ENCODE measurements at places on chromosomes 6 and 20.

- DNase-seq = no peak
Observed at GRCh38 chr6:135385299-135385698, 112.2 kb downstream of the AHI1 start.

DNA sequence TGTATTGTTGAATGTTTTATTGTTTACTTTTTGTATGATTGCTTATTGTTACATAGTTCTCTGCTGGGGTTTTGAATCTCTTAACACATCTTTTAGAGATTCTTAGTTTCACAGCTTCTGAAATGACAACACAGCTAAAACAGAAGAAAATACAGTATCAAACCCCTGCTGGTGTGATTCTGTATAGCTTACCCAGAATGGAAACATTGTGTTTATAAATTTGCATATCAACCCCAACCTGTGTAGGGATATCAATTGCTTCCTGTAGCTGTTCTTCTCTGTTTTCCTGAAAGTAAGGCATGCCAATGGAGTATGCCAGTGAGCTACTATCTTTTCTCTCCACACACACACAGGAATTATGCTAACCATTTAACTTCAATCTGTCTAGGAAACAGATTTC lies 64.3 kb upstream of the ID4 start:
- DNase-seq = no peak

DNA sequence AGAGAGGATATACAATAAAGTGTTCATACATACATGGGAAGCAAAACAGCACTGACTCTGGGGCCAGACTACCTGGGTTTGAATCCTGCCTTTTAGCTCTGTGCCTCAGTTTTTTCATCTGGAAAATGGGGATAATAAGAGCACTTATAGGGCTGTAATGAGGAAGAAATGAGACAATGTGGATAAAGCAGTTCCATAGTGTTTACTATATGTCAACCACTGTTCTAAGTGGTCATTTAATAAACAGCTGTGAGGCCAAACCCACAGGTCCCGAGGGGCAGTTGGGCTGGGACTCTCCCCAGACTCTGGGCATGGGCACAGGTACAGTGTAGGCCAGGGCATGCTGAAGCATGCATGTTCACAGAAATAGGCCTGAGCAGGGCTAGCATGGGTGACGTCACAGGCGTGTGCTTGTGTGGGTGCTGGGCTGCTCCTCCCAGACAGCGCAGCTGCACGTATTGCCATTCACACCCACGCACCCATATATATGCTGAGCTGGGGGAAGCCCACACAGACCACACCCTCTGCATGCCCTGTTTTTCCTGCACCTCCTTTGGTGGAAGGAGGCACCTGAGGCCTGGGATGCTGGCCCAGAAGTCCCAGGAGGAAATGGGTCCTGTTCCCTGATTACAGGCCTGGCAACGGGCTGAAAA lies 3.5 kb upstream of the PLCG1 start:
- peak; percentile 66 for DNase-seq

GRCh38 chr6:155881826-155882526 lies 426.3 kb upstream of the NOX3 start:
- no peak for DNase-seq

- no peak for DNase-seq
Observed at GRCh38 chr6:13718123-13718458, 6.5 kb upstream of the RANBP9 start.

- DNase-seq = no peak
Observed at GRCh38 chr20:16095226-16095625, 478.0 kb downstream of the KIF16B start.

Measured in activated CD4-positive, alpha-beta T cell treated with anti-CD3 and anti-CD28 coated beads, Interleukin-10, Interleukin-2, amounts not matched to agents 100 ng/mL and 50 ng/mL, durations not matched to agents 16 hours and 8 hours (primary cell).